Uterus (tissue), 4 donors: ENCODE measurements at places on chromosomes 2 and 18.

DNA sequence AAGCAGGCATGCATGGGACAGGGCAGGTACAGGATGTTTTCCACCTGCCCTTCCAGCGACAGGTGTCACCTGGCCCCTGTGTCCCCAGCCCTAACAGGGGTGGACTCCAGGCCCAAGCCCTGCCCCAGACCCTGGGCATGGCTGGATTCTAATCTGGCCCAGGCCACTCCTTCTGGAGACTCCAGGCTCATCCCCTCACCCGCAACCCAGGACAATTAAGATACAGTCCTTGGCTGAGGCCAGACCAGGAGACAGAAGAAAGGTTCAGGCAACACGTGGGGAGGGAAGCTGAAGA, 9.5 kb downstream of the BIN1 start:
- no peak for DNase-seq

DNA sequence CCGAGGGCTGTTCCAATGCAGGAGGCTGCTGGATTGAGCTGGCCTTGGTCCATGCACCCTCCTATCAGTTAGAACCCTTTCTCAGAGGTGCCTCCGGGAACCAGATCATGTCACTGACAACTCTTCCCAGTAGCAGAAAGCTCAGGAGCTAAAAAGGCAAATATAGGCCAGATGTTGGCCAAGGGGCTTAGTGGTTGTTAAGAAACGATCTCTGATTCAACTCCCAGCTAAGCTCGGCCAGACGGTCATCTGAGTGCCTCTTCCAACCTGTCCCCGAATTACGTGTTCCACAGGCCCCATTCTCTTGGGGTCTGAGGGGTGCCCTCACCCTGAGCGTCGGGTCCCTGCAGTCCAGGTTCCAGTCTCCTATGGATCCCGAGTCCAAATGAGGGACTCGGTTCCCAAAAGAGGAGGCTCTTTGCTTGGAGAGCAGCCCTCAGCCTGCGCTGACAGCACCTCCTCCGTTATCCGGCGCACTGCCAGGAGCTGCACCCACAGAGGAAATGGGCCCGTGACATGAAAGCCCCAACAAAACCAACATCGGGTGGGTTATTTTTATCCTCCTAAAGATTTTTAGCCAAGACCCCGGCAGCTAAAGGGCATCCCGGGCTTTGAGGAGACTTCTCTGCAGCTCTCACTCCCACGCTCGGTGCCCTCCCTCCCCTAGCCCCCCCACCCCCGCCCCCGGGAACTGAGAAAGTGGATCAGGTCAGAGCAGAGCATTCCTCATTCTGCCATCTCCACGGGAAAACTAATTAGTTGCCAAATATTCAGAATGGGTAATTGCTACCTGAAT, 106.6 kb upstream of the ID2 start:
- no peak for DNase-seq

DNA sequence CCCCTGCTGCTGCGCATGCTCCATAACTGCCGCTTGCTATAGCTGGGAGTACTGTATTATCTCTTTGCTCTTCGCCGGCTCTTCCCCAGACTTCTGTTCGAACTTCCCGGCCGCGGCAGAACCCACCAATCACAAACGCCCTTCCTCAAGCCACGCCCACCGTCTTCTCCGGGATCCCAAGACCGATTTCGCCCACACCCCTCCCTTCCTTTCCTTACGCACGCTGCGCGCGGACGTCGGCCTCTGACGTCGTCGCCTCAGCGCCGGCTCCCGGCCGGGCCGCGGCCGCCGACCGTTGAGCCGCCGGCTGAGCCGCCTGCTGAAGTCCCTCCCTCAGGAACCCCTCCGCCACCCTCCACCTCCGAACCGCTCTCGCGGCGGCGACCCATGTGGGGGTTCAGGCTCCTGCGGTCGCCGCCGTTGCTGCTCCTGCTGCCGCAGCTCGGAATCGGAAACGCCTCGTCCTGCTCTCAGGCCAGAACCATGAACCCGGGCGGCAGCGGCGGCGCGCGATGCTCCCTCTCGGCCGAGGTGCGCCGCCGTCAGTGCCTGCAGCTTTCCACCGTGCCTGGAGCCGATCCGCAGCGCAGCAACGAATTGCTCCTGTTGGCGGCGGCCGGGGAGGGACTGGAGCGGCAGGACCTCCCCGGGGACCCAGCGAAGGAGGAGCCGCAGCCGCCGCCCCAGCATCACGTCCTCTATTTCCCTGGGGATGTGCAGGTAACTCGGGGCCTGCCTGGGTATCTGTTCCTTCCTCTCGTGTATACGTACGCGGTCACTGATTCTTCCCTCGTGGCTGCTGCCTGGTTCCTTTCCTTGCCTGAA, at the start of gene C2orf69:
Gene C2orf69 (plus strand): TSS at position 242 of the 825 bp plus-strand sequence. CDS start 146 bp downstream, at position 388.
- peak; percentile 97 for DNase-seq

GRCh38 chr2:641872-642815, 35.1 kb downstream of the TMEM18 start:
- DNase-seq: no peak

GRCh38 chr2:161780881-161781280, 156.7 kb downstream of the SLC4A10 start:
- no peak for DNase-seq

DNA sequence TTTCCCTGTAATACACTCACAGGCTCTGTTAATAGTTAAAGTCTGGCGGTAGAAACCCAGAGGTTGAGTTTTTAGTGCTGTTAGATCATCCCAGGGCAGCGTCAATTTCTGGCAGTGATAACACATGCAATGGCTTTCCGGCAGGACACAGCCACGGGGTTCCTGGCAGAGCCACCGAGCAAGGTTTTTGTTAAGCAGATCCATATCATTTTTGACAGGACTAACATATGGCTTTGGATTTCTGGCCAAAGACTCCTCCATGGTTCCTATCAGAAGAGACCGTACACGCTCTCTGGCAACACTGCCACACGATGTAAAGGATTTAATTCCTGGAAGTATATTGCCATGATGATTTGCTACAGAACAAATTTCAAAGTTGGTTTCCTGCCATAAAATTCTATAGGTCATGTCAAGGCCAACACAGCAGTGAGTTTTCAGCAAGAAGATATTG, 854.3 kb downstream of the LRRTM4 start:
- no peak for DNase-seq

GRCh38 chr2:158726911-158727592, 68.1 kb upstream of the DAPL1 start:
- DNase-seq: no peak

DNA sequence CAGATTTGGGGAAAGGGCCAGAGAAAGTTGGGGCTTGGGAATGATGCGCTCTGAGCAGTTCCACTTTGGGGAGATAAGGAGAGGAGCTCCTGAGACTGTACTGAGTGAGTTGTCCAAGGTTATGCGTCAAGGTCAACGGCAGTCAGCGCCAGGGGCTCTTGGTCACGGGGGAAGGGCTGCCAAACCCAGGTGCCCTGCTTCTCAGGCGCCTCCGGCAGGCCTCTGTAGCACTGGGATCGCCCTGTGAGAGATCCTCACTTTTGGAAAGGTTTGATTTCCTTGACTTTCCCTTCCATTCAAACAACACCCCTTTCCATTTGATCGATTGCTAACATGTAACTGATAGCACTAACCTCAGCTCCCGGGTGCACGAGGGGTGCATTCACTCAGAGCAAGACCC, 136.5 kb upstream of the SOX11 start:
- no peak for DNase-seq

DNA sequence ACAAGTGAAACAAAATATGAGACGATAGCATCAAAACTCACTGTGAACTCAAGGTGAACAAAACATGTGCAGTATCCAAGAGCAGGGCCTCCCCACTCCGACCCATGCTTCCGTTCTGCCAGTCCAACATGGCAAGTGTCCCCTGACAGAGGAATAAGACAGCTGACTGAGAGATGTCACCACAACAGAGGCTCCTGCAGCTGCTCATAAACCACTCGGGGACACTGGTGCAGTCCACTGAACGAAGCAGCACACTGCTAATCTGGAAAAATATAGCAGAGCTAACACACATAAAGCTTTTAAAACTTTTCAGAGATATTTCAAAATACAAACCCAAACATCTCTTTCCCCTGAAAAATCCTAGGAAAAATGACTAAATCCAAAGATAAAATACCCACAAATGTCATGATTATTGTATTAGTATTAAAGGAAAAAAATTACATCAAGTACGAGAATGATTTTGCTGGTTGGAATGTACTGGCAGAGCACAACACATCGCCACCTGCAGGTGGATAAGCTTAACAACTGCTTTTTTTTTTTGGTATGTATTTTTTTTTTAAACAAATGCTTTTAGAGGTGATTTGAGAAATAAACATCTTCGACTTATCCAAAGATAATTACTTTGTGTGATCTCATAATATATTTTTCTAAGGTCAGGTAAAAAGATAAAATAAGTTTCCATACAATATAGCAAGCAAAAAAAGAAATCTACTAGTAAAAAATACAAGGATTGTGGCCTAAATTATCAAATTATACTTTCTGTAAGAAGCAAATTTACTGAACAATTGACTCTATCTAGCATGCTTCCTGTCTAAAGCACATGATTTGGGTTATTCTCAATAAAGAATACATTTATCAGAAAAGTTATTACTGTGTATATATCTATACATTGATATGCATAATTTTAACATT, 18.6 kb downstream of the THADA start:
- peak; percentile 54 for DNase-seq

DNA sequence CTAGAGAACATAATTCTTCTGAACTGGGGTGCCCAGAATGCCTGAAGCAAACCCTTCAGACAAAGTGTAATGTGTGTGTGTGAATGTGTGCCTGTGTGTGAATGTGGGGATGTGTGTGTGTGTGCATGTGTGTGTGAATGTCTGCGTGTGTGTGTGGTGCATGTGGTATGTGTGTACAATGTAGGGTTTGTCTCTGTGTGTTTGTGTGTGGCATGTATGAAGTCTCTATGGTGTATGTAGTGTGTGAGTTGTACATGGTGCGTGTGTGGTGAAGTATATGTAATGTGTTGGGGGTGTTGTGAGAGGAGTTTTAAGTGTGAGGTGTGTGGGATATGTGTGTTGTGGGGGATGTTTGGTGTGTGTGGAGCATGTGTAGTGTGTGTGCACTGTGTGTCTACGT, 129.3 kb upstream of the SOX11 start:
- no peak for DNase-seq

DNA sequence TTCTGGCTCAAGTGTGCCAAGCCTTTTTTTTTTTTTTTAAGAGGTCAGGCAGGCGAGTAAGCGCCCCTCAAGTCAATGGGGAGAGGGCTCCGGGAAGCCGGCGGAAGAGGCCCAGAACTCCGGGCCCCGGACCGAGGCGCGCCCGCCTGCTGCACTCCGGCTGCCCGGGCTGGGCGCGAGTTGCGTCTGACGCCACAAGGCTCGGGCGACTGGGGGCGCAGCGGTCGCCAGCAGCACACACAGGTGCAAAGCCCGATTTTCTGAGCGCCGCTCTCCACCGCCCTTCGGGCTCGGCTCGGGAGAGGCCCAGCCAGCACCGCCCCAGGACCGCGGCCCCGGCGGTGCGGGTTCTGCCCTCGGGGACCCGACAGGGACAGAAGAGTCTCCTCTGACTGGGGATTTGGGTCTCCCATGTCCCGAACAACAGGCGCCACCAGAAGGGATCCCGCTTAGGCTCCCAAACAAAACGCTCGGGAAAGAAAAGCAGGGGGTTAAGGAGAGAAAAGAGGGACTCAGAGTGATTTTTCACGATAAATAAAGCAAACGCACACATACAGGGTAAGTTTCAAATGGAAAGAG, 787 bp downstream of the ERBB4 start:
- no peak for DNase-seq

DNA sequence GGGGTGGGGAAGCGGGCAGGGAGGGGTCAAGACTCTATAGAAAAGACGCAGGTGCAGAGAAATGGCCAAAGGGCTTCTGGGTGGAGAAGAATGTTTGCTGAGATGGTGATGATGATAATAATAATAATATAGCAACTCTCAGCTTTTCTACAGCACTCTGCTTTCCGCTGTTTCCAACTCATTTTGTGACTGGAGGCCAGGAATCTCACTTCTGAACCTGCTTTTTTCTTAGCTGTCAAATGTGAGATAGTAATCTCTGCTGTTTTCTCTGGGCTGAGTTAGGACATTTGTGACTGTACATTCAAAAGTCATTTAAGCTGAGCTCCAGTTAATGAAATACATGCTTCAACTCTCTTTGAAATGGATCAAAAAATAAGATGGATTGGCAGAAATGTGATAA, 58.4 kb downstream of the TNS1 start:
- no peak for DNase-seq

GRCh38 chr2:203532957-203533658, 2.0 kb downstream of the RAPH1 start:
- DNase-seq: peak; percentile 26

GRCh38 chr2:217160978-217161973, 301.4 kb upstream of the TNP1 start:
- DNase-seq: peak; percentile 19

DNA sequence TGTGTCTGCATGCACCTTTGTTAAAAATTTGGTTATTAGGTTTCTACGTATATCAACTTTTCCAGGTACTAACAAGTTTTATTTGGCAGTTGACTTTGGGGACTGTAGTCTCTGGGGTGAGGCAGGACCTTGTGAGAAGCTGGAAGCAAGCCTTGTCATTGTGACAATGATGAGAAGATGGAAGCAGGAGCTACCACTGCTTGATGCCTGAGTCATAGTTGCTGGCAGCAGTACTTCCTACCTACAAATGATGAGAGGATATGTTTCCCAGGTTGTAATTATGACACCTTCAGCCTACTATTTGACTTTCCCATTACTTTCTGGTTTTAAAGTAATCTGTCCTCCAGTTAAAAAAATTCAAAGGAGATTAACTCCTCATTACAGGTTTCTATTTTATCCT, 516.3 kb downstream of the NRXN1 start:
- no peak for DNase-seq
